Renal cortex interstitium (tissue), 15 donors: ENCODE measurements at places on chromosomes 6 and 20. TPM values are rescaled to one million over a fixed set of nuclear protein-coding genes. Genes with fewer than 3 reads are reported as not detected.
A peak's percentile ranks its signal among the peaks of the same experiment; 100 is the strongest.

DNA sequence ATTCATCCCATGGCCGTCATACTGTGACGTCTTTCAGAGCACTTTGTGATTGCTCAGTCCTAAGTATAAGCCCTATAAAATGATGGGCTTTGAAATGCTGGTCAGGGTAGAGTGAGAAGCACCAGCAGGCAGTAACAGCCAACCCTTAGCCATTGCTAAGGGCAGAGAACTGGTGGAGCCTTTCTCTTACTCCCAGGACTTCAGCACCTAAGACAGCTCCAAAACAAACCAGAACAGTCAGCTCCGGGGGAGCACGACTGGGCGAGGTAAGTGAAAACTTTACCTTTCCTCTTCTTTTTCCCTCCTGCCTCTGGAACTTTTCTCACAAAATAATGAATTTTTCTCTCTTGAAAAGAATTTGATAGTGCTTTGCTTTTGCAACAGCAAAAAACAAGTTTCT lies at the start of gene VIP:
Gene VIP (plus strand): TSS at position 104 of the 400 bp plus-strand sequence. CDS start 1,381 bp downstream, outside the sequence.
- DNase-seq, result peak; percentile 6

- DNase-seq, result no peak
Observed at GRCh38 chr20:38435555-38435939, 419 bp upstream of the SNHG17 start.

- DNase-seq, result no peak
Observed at GRCh38 chr6:111759836-111760785, 113.1 kb downstream of the FYN start.

- no peak for DNase-seq
Observed at GRCh38 chr6:116373940-116374339, 3.2 kb downstream of the DSE start.

DNA sequence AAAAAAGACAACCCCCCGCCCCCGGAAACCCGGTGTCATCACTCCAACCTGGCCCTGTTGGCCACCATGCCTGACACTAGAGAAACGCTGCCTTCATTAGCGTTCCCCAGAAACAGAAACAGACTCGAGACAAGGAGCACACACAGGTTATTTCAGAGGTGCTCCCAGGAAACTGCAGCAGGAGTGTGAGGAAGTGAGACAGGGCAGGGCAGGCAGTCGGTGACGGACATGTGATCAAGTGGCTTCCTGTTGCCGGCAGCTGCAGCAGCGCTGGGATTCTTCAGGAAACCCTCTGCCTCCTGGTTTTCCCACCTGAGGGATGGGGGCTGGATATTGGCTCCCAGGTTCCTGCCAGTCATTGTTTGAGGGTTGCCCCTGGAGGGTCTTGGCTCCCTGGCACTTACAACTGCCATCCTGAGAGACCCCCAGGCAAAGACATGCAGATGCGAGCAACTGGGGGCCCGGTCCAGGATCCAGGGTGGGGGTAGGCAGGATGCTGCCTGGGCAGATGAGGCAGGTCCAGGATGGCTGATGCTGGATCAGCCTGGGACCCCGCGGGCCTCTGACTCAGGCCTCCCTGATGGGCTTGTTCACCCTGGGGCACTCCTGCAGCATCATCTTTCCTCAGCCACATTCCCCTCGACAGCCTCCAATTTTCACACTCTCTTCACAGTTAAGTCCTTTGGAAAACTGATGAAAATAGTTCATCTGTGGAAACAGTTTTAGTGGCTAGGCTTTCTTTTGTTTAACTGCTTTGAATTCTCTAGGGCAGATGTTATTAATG lies 150.7 kb upstream of the SYNDIG1 start:
- no peak for DNase-seq

DNA sequence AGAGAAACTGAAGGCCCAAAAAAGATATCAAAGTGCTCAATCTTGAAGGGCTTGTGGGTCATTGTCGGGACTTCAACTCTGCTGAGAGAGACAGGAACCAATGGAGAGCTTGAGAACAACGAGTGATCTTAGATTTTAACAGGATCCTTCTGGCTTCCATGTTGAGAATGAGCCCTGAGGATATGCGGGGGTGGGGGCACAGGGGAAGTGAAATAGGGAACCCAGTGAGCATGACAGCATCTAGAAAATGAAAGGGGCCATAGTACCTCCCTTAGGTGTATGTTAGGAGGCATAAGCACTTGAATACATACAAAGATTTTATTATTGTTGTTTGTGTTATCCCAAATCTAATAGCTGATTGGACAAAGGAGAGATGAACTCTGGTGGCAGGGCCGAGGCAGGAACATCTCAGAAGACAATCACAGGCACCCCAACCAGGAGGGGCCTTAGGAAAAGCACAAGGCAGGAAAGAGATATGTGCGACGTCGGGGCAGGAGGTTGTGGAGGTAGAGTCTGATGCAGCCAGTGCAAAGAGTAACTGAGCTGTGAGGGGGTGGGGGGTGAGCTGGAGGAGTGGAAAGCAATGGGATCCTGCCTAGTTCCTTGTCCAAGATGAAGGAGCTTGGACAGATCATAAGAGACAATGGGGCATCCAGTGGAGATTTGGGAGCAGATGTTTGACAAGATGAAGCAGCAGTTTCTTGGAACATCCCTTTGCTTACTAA lies 10.4 kb downstream of the TGM6 start:
- DNase-seq, result no peak

- no peak for DNase-seq
Observed at GRCh38 chr6:106128981-106129781, 43.0 kb downstream of the PRDM1 start.

- no peak for DNase-seq
Observed at GRCh38 chr6:33205191-33206026, 954 bp downstream of the HSD17B8 start.

- no peak for DNase-seq
Observed at GRCh38 chr6:33140556-33140955, 51.7 kb downstream of the COL11A2 start.

Gene GSTA4
- 101 TPM for polyA plus RNA-seq

Gene NRSN1
- polyA plus RNA-seq, result 0.78 TPM

Gene CLIC5
- polyA plus RNA-seq, result 208 TPM

Gene HCRTR2
- 0.22 TPM for polyA plus RNA-seq
